ENCODE measurements at places on chromosomes 13 and 19.
A peak's percentile ranks its signal among the peaks of the same experiment; 100 is the strongest.

GRCh38 chr19:947707-948539 is 22.1 kb downstream of the ARID3A start:
- no peak for DNase-seq

DNA sequence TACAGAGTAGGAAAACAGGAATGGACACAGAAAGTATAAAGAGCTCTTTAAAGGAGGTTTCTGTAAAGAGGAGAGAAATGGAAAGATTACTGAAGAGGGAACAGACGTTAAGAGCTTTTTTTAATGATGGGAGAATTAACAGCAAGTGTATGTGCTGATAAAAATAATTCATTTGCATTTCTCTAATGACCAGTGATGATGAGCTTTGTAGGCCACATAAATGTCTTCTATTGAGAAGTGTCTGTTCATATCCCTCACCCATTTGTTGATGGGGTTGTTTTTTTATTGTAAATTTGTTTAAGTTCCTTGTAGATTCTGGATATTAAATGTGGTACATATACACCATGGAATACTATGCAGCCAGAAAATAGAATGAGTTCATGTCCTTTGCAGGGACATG is 40.0 kb downstream of the MYO16 start:
- no peak for DNase-seq

- no peak for DNase-seq
These were observed 107.2 kb downstream of the EDNRB start for GRCh38 chr13:77811381-77811780.

- DNase-seq, result no peak
These were observed 190.0 kb downstream of the HS6ST3 start for GRCh38 chr13:96279904-96280303.

GRCh38 chr13:51258612-51259548 is 36.7 kb downstream of the FAM124A start:
- no peak for DNase-seq

- DNase-seq, result no peak
These were observed 292.1 kb upstream of the MAB21L1 start for GRCh38 chr13:35768551-35768950.

GRCh38 chr13:78468621-78469020 is 134.7 kb downstream of the POU4F1 start:
- DNase-seq, result no peak

GRCh38 chr13:50014386-50014785 is 858 bp upstream of the KCNRG start:
- no peak for DNase-seq

DNA sequence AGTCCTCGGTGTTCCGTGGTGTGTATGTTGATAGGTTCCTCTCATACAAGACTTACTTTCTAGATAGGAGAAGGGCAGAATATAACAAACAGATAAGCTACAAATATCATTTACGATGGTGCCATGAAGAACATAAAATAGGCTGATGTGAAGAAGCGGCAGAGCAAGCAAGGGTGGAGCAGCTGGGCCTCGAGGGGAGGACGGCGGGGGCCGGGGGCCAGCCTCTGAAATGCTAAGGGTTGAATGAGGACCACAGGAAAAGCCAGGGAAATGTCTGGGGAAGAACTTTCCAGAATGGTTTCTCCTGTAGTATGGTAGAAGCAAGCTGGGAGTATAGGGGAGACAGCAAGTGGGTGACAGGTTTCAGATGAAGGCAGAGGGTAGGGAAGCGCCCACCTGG is 529.5 kb downstream of the LIG4 start:
- no peak for DNase-seq

GRCh38 chr19:27758626-27759505 is 1454.1 kb downstream of the UQCRFS1 start:
- DNase-seq, result no peak

- no peak for DNase-seq
These were observed 124.9 kb downstream of the KCNRG start for GRCh38 chr13:50140153-50140552.

GRCh38 chr13:59398661-59399060 is 765.1 kb downstream of the DIAPH3 start:
- DNase-seq, result no peak

- DNase-seq, result peak; percentile 67
These were observed 36.2 kb upstream of the GARRE1 start for GRCh38 chr19:34217952-34218817.

- DNase-seq, result peak; percentile 91
These were observed at the start of gene RNF126 for GRCh38 chr19:662962-663681. RNF126 (minus strand) TSS chr19:663214; CDS start chr19:663121, 93 bp downstream.

DNA sequence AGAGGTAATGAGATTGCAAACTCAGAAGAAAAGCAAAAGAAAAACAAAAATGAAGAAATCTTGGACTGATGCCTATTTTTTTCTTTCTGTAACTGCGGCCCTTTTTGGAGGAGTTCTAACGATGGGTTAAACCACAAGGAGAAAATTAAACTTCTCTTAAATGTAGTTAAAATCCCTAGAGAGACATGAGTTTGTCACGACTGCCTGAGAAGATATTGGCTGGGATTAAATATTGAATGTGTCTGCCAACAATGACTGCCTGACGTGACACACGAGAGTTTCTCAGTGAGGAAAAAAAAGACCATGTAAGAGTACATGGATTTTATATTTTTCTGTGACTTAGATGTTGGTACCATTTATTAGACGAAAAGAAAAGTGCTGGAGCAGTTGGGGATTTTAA is 1013.4 kb downstream of the PCDH9 start:
- no peak for DNase-seq

DNA sequence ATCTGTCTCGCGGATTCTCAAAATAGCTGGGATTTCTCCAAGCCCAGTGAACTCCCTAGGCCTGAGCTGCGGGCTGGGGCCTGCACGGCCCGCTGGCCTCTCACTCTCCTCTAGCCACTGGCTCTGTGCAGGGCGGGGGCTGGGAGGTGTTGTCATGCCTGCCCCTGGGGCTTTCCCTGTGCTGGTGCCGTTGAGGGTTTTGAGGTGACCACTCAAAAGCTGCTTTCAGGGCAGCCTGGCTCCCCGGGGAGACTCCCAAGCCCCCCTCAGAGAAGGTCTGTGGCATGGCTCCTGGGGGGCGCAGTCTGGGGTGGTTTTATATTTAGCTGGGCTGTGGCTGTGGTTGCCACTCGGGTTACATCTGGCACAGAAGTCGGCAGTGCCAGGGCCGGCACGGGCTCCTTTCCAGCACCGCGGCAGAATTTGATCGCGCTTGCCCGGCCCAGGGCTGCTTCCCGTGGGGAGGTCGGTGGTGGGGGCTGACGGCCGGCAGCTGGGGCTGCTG is 10.0 kb downstream of the NDUFB7 start:
- no peak for DNase-seq

GRCh38 chr13:34294483-34295129 is 476.7 kb downstream of the RFC3 start:
- DNase-seq, result no peak

DNA sequence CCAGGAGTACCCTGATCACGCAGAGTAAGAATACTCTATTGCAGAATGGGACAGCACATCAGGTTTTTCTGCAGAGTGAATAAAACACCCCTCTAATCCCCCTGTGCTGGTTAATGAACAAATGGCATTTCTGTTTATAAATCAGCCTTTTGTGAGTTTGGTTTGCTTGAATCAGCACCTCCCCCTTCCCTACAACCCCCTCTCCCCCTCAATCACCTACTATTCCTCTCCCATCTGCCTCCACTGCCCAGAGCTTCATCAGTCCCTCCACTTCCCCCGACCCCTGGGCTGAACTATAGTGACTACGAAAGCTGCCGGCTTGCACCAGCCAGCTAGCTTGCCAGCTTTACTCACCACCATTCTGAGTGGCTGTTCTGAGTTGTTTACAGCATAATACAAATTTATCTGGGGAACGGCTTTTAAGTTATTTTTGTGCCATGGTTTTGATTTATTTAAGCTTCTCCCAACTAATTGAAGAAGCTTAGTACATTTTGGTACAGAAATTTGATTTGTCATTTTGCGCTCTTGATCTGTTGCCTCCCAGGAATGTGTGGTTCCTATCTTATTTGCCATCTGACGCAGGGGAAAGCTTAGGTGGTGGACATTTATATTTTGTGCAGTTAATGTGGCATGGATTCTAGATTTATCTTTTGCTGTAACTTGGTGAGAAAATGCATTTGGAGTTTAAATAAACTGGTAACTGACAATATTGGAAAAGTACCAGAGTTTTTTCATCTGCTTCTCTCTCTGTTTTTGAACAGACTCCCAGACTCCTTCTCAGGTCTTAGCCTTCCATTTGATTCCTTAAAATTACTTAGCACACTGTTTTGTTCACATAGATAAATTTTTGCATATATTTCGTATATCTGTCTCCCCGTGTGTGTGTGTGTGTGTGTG is 41.7 kb upstream of the WDFY2 start:
- no peak for DNase-seq

- DNase-seq, result no peak
These were observed 11.3 kb downstream of the FLT3 start for GRCh38 chr13:28089065-28089464.

- DNase-seq, result no peak
These were observed 920.0 kb downstream of the UQCRFS1 start for GRCh38 chr19:28292822-28293500.

- DNase-seq, result peak; percentile 71
These were observed 75.1 kb downstream of the GNG7 start for GRCh38 chr19:2627319-2627829.

DNA sequence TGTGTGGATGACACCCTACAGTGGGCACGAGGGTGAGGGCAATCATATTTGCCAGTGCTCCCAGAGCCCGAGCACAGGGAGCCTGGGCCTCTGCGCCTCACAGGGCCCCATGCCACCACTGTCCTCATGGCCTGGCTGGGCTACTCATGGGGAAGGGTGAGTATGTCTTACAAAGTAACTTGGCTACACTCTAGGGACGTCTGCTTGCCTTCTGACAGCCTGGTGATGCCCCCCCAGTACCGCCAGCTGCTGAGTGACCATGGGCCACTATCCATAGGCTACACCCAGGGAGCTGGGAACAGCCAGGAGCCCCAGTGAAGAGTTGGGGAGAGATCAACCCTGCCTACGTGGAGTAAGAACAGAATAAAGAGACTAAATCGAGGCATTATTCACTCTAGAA is 78.8 kb downstream of the SERP2 start:
- no peak for DNase-seq

DNA sequence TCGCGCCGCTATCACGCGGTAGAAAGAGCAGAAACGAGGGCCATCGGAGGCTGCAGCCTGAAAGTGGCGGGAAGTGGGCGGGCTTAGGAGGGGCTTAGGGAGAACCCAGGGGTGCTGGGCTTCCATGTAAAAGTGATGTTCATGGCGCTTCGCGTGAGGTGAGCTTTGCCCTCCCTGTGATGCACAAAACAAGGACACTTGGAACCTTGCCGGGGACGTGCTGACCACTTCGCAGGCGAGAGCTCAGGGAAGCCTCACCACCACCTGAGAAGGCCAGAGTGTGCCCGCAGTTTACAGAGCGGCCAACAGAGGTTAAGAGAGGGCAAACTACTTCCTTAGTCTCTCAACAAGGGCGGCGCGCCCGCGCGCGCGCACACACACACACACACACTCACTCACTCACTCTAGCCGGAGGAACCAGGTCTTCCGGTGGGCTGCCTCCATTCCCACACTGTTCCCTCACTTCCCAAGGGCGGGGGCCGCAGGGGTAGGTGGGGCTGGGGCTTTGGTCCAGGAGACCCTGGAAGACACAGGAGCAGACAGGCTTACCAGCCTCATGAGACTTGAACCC is 651 bp downstream of the GAPDHS start:
- DNase-seq, result peak; percentile 7

DNA sequence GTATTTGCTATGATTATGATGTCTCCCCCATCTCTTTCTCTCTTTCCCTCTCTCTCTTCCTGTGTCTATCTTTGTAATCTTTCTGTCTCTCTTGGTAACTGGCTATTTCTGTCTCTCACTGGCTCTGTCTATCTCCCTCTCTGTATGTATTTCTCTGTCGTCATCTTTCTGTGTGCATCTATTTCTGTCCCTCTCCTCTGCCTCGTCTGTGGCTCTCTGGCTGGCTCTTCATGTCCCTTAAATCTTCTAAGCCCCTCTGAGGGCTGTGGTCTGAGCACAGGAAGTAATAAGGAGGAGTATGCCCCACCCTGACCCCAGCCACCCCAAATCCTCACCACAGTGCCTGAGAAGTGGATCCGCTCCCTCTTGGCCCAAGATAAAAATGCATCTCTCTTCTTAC is 104.4 kb downstream of the DNAJC15 start:
- no peak for DNase-seq

DNA sequence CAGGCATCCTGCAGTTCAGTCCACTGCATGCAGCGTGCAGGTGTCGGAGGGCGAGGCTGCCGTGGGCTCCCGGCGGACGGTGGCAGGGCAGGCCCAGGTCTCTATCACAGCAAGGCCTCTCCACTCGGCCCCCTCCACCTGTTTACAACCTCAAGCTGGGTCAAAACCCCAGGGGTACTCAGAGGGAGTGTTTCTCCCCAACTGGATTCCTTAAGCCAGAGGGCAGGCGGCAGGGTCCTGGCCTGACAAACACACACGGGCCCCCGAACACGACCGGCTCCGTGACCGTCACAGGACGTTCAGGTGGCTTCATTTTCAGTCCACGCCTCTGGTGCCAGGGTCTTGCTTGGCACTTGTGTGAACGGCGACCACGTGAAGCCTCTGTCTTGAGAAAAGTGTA is 23.5 kb downstream of the RASA3 start:
- DNase-seq, result no peak

DNA sequence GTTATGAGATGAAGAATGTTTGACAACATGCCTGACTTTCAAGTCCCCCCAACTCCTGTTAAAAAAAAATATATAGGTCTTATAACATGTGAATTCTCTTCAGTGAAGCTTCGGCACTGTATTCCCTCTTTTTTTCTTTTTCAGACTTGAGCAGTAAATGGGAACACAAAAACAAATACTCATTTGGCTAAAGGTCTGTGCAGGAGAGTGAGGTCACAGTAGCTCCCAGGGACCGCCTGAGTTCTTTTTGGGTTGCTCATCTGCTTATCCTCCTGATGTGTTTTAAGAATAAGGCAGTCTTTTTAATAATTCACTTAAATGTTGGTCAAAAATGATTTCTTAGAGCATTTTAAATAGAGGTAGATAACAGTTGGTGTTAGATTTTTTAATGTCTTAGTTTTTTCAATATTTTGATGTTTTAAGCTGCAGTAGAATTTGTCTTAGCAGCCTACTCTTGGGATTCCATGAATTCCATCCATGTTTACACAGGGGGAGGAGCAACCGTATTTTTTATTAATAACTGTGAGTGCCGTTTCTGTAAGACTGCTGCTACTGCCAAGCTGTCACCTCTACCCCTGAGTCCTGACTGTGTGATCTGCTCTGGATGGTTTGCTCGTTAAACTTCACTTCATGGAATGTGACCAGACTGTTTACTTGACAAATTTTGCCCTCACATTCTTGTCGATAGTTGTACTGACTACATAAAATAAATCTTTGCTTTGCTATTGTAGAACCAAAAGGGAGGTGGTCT is 14.9 kb downstream of the HNRNPM start:
- no peak for DNase-seq
